COR-L47 (cell line): ENCODE measurements at places on chromosomes 5 and 9.

DNA sequence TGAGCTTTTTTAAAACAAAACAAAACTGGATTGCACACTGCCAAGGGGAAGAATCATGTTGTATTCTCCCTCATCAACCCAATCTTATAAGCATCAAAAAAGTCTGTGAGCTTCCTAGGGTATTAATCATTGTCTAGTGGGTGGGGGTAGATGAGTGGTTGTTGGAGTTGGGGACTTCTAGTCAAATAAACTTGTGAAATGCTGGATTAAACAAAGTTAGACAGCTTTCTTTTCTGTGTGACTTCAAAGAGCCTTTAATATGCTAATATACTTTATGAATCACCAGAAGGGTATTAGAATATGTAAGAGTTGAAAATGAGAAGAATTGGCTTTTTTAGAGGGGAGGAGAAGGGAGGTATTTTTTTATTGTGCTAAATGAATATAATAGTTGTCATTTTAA is 87.7 kb downstream of the GALNT10 start:
- no peak for DNase-seq

DNA sequence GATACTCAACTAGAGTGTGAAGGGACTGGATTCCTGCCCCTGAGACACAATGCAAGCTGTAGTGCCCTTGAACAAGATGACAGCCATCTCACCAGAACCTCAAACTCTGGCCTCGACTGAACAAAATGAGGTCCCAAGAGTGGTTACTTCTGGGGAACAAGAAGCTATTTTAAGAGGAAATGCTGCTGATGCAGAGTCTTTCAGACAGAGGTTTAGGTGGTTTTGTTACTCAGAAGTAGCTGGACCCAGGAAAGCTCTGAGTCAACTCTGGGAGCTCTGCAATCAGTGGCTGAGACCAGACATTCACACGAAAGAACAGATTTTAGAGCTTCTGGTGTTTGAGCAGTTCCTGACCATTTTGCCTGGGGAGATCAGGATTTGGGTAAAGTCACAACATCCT is 2.4 kb downstream of the ZNF483 start:
- DNase-seq = no peak

GRCh38 chr5:61217214-61217613 is 54.9 kb upstream of the SMIM15 start:
- no peak for DNase-seq

GRCh38 chr9:32136700-32137339 is 247.6 kb upstream of the ACO1 start:
- no peak for DNase-seq

DNA sequence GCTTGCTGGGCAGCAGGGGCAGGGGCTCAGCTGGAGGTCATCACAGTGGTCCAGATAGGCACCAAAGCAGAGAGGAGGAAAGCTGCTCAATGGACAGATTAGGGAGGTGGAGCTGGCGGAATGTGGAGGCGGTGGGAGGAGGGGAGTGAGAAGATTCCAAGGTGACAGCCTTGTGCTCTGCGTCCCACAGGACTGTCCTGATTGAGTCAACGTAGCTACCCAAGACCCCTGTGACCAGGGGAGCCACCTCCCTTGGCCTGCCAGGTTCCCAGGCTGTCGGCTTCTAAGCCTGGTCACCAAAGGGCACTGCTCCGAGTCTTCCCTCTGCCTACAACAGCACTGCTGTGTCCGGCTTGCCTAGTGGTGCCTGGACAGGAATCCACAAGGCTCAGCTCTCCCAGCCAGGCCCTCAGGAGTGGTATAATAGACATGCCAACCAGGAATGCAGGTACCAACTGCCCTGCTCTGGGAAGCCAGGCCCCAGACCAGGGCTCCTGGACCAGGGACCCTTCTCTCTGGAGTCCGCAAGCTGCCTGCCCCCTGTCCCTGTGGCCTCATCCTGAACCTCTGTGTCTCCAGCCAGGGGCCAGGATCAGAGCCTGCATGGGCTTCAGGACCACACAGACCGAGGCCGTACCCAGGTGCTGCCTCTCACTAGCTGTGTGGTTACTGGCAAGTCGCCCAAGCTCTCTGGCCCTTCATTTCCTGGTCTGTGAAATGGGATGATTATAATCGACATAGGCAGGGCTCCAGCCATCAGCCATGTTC is 67.9 kb downstream of the STK10 start:
- DNase-seq = no peak

- no peak for DNase-seq
These were observed 690.9 kb downstream of the ISL1 start for GRCh38 chr5:52073993-52074689.

DNA sequence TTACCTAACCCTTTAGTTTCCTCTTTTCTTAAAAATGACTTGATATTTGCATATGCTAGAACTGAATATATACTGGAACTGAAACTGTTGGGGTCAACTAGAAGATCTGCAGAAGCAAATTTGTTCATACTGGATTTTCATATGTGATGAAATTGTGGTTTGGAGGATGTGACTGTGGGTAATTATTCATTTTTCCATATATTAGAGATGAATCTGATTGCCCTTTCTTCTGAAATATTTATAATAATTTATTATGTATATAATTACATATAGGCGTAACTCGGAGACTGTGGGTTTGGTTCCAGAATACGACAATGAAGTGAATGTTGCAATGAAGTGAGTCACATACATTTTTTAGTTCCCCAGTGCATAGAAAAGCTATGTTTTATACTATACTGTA is 149.1 kb downstream of the ATP10B start:
- no peak for DNase-seq

DNA sequence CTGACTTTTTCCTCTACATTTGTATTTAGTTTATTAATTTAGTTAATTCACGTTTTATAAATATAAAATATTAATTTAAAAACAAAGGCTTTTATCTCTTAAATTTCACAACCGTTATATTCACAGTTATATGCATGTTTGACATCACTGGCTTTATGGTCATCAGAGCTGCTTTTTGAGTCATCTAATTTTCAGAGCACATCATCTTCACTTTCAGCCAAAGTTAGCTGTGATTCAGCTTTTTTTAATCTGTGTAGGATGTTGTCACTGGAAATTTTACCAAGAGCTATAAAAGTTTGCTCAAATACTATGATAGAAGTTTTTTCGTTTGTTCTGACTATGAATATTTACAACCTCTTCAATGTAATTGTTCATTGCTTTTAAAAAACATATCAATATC is 12.4 kb downstream of the CDC37L1 start:
- DNase-seq = no peak

DNA sequence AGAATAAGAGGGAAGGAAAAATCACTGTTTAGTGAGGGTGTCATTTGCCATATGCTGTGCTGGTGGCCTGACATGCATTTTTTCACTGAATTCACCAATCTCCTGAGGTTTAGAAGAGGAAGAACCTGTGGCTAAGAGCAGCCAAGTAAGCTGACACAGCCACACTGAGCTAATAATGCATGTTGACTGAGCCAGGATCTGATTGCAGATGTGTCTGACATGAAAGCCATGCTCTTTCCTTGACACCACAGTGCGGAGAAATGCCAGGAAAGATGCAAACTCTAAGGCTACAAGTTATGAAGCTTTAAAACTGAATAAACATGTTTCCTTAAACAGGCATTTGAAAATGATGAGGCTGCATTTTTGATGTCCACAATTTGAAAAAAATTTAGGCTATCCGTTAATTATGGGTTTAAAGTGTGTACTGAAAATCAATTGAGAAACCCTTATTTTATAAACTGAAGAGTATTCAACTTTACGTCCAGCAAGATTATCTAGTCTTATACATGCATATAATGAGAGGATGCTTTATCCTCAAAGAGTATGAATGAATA is 208.6 kb downstream of the FBN2 start:
- DNase-seq = no peak

DNA sequence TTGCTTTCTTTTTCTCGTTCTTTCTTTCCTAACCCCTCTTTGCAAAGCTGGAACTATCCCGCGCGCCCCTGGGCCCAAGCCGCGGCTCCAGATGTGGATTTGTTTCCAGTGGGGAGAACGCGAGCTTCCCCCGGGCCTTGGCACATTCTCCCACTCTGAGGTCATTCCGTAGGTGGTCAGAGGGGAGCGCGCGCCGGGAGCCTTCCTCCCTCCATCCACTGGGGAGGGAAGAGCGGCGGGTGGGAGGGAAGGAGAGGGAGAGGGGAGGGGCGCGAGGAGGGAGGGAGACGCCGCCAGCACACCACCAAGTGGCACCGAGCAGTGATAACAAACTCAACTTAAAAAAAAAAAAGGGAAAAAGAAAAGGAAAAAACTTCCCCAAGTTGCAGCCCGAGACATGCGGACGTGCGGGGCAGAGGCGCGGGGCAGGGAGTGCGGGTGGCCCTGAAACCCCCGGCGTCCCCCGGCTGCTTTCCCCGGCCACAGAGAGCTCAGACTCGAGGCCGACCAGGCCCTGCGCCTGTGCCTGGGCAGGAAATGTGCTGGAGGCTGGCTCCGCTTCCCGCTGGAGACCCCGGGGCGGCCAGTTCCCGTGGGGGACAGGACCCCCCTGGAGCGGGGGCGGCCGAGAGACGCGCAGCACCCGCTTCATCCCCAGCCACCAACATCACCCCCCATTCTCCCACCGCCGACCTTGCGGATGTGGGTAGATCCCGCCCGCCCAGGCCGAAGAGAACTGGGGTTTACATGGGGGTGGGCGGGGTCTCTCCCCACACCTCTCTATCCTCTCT is 3.1 kb downstream of the IER5L start:
- peak; percentile 30 for DNase-seq

DNA sequence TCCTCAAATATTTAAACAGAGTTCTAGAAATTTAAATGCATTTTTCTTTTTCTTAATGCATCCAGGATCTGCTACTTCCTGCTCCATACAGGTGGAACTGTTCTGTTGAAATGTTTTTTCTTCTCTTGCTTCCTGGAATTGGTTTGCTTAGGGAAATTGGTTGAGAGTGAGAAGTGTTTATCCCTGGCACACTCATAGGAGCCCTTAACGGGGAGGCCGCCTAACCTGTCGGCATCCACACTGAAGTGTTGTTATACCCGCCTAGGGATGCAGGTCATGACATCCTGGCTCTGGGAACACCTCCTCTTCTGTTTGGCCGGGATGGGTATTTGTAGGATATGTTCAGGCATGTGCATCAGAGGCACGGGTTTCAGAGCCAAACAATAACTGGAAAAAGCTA is 239.7 kb downstream of the GADD45G start:
- no peak for DNase-seq

DNA sequence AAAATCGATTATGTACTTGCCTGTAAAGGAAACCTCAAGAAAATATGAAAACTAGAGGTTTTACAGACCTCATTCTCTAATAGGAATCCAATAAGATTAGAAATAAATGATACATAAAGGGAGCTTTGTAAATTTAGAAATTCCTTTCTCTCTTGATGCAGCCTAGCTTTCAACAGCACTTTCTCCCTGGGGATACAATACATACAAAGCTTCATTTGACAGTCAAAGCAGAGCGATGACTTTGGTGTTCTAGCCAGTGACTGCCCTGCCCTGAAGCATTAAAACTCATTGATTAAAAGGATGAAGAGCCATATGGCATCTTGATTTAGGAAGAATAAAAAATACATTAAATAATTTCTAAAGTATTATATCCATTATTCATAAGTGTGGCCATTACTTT is 46.3 kb upstream of the GLIS3 start:
- no peak for DNase-seq

DNA sequence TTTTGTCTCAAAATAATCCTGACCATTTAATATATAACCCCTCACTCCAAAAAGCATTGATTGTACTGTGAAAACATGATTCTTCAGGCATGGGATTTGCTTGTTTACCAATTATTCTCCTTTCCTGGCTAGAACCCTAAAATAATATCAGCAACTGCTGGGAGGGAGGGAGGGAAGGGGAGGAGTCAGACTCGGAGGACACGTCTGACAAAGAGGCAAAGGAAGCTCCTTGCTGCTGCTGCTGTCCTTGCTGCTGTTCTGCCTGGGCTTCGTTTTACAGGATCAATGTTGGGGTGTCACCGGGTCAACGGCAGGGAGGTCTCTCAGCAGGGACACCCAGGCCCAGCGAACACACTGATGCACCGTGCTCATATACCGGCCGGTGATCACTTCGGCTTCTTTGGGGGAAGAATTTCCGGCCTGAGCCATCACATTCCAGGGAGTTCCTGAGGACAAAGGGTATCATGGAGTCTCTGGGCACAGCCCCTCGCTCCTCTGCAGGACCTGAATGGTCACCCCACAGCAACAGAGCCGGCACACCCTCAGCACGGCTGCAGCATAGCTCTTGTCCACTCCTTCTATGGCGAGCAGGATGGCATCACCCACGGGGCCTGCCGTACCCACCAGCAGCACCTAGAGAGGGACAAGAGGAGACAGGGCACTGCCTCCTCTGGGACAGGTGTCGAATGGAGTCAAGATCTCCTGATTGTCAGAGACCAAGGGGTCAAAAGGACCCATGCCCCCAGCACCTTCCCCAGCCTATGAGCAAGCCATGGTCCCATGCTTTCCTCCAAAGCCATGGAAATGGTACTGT is 27.9 kb downstream of the MED10 start:
- DNase-seq = no peak

GRCh38 chr9:78927099-78927940 is 630.4 kb downstream of the PSAT1 start:
- DNase-seq = no peak

DNA sequence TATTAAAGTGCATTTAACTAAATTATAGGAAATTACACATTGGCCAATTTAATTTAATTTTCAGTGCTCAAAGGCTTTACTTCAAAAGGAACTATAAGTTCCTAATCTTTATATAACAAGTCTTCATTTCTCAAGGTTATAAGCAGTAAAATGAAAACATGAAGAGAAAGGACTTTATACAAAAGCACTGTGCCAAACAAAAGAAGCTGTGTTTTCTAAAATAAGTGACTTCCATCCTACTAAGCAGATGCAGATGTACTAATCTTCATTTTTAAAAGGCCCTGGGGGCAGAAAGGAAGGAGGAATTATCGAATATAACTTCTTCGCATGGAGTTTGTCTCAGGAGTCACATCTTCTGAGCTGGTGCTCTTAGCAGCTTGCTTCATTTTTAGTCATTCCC is 81.4 kb downstream of the SHC3 start:
- DNase-seq = no peak

DNA sequence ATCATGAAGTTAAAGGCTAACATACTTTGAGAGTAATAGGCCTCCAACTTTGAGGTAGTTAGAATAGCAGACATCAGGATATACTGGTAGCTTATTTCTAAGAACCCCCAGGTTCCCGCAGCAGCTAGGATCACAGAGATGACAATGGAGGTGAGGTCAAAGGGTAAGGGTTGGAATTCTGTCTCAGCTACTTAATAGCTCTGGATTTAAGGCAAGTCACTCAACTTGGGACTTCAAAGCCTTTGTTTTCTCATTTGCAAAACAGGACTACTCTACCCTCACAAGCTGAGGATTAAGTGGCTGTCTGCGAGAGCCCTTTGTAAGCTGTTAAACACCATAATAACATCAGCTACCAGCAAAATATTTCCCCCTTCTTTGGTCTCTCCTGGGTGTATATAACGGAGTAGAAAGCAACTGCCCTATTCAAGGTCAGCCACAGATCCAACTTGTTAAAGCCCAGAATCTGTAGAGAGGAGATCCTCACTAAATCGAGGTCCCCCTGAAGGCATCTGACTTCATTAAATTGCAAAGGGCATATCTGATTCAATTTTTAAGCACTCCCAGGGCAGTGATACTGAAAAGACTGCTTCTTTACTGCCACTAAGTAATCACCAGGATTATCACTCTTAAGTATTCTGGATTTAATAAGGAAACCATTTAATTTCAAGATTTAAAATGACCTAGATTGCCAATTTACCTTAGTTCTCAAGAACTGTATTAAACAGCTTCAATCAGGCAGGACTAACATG is 104.7 kb downstream of the DCP2 start:
- DNase-seq = no peak

- no peak for DNase-seq
These were observed 22.0 kb downstream of the HINT1 start for GRCh38 chr5:131142970-131143617.

- DNase-seq = no peak
These were observed 185.9 kb upstream of the PANK3 start for GRCh38 chr5:168765086-168765550.
